NB4 (cell line): ENCODE measurements at places on chromosomes 6 and 20.
A peak's percentile ranks its signal among the peaks of the same experiment; 100 is the strongest.

GRCh38 chr20:52794853-52795252, 177.3 kb upstream of the TSHZ2 start:
- no peak for DNase-seq

DNA sequence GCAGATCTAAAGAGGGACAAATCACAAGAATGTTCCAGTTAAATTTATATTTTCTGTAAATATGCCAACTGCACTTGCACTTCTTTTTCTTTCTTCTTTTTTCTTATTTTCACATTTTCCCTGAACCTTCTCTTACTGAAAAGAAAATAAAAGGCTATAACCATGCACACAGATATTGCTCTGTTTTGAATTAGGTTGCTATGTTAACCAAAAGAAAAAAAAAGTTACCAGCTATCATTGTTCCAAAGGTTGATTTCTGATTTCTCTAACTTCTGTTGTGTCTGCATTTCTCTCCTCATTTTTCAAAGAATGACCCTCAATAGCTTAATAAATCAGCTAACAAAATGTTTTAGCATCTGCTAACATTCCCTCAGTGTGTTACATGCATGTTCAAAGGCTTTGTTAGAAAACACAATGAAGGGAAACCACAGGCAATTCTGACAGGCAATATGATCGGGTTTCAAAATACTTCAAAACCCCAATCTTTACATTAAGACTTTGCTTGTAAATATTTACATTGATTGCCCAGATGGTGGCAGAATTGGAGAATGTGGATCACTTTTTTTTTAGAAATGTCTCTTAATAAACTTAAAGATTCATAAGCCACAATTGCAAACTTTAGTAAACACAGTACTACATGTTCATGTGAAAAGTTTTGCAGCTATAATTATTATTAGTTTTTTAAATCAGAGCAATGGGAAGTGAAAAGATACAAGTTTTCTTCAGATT, 928.3 kb upstream of the FLRT3 start:
- DNase-seq: no peak

GRCh38 chr6:28941684-28942448, 18.1 kb upstream of the TRIM27 start:
- DNase-seq: no peak

- no peak for DNase-seq
These were observed 76.8 kb upstream of the BTN3A2 start for GRCh38 chr6:26288155-26288554.

- DNase-seq: no peak
These were observed 626.1 kb downstream of the DHX35 start for GRCh38 chr20:39588148-39588757.

DNA sequence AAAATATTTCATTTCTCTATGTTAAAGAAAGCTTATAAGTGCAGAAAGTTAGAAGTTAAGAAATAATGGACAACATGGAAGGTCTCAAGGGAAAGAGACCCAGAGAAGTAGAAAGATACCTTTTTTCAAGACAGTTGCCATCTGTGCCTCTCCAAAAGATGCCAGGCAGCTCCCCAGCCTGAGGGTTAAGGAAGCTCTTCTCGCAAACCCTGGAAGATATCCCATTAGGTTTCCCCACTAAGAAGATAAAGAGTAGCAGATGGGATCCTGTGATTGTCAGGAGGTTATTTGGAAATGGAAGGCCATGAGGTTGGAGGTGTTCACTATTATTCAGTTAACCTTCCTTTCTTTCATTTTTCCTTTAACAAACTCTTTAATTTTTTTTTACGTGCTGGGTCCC, 110.1 kb upstream of the SIM1 start:
- no peak for DNase-seq

DNA sequence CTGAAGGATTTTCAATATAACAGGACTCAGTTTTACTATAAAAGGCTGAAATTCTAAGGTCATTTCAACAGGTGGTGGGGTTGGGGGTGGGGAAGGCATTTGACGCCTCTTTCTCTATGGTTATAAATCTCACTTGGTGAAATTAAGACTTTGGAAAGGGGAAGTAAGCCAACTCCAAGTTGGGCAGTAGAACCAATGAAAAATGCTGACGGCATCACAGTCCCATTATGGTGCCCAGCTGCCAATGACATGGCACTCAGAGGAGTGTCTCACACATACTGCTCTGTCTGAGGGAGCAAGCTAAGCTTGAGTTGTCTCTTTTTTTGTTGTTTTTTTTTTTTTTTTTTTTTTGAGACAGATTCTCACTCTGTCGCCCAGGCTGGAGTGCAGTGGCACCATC, 4.7 kb downstream of the SLC16A10 start:
- DNase-seq: peak; percentile 14

GRCh38 chr6:162821102-162821501, 93.3 kb downstream of the PACRG start:
- no peak for DNase-seq

GRCh38 chr6:127550403-127550802, 26.6 kb upstream of the C6orf58 start:
- no peak for DNase-seq

DNA sequence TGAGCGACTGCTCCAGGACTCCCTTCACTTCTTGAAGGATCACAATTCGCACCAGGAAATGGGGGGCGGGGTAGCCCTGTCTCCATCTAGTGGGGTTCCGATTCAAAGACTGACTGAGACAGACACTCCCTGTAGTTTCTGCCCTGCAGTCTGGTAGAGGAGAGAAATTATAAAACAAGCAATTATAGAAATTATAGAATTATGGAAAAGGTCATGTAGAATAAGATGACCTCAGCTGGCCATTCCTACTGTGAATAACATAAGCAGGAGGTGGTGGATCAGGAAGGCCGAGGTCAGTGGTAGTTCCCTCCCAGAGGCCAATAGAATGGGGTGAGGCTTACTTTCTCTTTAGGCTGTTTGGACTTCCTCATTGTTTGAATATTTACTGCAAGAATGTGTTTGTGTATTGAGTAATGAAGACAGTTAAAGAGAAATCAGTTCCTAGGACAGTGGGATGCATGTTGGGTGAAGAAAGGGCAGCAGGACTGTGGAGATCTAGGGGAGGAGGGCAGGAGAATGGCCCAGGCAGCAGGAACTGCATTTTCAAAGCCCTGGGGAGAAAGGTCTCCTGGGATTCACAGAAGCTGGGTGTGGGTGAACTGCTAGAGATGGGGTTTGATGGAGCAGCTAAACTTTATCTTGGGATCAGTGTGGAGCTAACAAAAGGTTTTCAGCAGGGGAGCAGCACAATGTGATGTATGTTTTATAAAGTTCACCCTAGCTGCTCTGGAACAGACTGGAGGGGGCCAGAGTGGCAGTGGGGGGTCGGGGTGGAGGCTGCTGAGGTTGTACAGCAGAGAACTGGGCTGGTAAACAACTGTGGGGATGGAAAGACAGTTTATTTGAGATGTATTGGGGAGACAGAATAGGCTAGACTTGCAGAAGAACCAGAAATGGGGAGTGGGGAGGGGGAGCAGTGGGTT, 2.1 kb downstream of the ZNF341 start:
- peak; percentile 87 for DNase-seq

DNA sequence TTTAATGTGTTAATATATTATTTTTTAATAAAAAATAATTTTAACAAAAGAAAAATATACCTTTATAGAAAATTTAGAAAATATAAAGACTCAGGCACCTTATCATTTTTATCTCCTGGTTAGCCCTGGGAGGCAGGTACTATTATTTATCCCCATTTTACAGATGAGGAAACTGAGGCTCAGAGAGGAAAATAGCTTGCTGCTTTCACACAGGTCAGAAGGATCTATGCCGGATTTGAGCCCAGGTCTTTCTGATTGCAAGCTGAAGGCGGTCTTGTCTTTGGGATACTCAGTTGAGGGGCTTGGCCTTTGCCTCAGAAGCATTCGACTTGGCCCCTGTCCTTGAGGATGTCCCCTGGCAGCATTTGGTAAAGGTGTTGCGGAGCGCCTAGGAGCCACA, 11.5 kb upstream of the OSER1 start:
- no peak for DNase-seq

- DNase-seq: no peak
These were observed 14.5 kb downstream of the PERP start for GRCh38 chr6:138092686-138093085.

DNA sequence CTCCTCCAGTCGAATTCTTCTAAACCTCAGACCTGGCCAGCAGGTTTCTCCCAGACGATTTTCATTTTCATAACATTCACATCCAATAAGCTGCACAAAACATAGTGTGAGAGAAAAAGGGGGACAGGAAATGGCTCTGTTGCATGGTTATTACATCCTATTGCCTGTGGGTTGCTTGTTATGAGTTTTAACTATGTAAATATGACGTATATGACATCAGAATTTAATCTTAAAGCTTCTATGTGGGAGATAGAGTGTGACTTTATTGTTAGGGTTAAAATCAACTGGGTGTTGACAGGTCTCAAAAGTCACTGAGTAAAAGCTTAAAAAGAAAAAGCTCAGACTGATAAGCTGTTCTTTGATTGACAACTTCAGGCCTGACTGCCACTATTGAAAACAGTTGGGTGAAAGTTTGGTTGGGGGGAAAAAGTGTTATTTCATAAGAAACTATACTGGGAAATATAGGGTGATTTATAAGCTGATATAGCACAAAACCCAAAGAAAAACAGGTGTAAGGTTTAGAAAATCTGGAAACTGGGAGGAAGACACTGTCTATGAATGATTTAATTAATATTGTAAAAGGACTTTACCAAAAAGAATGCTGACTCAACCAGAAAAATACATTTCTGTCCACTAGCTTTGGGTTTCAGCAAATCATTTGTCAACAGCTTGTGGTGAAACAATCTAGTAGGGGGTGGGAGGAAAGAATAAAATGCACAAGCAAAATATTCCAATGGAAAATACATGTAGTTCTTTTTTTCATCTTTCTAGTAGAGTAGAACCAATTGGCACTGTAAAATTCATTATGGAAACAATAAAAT, 134.1 kb upstream of the CEP162 start:
- DNase-seq: no peak

GRCh38 chr6:165627366-165627765, 35.7 kb downstream of the PDE10A start:
- DNase-seq: no peak

DNA sequence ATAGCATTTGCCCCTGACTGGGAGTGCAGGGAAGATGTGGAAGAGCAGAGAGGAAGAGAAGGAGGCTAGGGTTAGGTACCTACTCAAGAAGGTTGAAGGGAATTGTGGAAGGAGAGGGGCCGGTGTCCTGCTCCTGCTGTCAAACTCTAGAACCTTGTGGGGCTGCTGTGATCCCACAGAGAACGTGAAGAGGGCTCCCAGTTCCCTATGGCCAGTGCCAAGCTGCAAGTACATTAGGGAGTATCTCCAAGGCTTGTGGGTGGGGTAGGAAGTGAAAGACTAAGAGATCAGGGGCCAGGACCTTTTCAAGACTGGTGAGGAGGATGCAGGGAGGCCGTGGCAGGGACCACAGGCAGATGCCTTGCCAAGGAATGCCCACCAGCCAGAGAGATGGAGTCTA, 263.4 kb downstream of the CDH26 start:
- no peak for DNase-seq

GRCh38 chr6:42013134-42013516, 37.2 kb upstream of the TAF8 start:
- no peak for DNase-seq

DNA sequence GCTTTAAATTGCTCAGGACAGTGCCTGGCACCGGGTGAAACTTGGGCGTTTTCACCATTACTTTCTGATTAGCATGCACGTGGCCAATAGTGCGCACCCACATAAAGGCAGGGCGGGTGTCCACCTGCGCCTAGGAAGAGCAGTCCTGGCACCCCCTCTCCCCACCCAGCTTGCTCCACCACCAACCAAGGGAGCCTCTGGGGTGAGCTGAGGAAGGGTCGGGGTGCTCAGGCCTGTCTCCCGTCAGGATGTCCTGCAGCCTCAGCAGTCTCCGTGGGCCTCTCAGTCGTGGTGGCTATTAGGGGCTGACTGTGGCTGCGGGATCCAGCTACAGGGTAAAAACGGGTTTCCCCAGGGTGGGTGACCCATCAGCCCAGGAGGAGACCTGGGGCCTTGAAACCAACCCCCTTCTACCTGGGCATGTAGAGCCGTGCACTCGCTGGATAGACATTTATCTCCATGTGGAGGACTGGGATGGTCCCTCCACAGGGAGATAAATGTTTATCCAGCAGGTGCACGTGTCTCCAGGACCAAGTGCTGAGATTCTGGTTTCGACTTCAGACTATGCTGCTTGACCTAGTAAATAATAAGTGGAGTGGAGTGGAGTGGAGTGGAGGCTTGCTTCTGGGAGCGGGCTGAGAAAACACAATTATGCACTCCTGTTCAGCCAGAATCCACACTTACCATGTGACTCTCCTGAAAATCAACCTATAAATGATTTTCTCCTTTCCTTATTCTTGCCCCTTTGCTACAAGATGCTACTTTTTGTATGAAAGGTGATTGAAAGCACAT, 91.1 kb downstream of the ZDHHC14 start:
- no peak for DNase-seq

- no peak for DNase-seq
These were observed 103.9 kb downstream of the TTLL2 start for GRCh38 chr6:167428664-167429333.

DNA sequence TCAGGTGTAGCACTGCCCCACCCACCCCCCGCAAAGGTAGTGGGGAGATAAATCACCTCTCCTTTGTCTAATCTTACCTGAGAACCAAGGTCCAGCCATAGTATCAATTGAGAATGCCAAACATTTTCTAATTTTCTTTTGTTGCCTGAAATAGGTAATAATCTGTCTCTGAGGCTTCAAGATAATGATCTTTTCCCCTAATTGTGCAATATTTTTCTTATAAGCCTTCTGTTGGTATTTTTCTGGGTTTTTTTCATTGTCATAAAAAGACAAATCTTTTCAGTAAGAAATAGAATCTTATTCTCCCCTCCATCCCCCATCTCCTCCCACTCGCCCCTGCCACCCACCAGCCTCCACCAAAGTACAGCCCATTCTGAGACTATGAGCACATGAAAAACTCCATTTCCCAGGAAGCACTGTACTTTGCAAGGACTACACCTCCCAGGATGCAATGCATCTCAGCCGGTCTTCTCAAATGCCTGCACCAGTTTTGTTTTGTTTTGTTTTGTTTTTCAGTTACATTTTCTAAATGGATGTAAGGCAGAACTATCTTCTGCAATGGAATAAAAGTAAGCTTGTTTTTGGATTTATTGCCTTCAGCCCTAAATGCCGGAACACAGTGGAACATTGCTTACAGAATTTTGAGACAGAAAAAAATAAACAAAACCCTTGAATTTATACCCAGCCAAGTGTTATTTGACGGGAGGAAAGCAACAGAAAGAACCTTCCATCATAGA, 268.0 kb downstream of the TFAP2A start:
- DNase-seq: peak; percentile 68

DNA sequence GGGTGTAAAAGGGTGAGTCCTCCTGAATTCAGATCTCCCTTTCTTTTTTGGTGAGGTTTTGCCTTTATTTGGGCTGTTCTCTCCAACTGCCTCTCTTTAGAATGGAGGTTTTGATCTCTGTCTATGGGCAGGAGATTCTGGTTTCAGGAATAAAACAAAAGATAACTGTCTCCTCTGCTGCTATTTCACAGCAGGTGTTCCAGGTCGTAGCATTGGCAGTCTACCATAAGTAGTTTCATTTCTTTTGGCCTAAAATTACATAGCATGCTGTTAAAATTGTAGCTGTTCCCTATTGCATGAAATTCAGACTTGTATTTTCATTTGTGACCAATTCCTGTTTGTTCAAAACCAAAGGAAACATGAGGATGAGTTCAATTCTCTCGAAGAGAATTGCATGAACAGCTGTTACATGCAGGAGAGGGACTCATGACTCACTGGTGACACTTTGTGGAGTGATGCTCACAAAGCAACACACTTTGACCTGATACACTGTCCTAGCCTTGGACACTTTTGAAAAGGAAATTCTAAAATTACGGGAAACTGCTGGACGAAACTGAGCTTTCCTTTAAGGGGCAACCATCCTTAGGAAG, 76.8 kb upstream of the SIRPG start:
- peak; percentile 72 for DNase-seq

GRCh38 chr6:100346203-100346602, 118.5 kb downstream of the SIM1 start:
- no peak for DNase-seq
